ENCODE measurements at places on chromosomes 2 and 18. TPM values are rescaled to one million over a fixed set of nuclear protein-coding genes. Genes with fewer than 3 reads are reported as not detected.

GRCh38 chr18:51399491-51400122 is 202.1 kb upstream of the MEX3C start:
- H3K27me3 ChIP-seq = no peaks in the 10 kb centered on the region
- H3K4me1 ChIP-seq = no peaks in the 10 kb centered on the region
- no peak overlapping the region for H3K27ac ChIP-seq

DNA sequence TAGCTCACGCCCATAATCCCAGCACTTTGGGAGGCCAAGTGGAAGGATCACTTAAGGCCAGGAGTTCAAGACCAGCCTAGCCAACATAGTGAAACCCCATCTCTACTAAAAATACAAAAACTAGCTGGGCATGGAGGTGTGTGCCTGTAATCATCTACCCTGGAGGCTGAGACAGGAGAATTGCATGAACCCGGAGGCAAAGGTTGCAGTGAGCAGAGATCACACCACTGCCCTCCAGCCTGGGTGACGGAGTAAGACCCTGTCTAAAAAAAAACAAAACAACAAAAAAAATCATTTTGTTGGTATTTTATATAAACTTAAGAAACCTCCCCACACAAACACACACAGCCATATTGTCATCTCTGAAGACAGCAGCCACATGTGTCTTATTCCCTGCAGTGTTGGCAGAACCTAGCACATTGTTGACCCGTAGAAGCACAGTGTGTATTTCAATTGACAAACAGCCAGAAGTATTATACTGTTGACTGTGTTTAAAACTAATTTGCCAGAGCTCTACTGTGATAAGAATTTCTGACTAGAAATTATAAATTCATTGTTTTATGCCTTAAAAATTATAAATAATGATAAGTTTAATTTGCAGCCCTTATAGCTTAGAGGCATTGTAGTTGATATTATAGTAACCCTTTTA is 68.1 kb downstream of the DNAJC10 start:
- DNase-seq = no peak
- no peak overlapping the region for H3K27ac ChIP-seq
- no peaks in the 10 kb centered on the region for H3K27me3 ChIP-seq
- no peaks in the 10 kb centered on the region for H3K4me1 ChIP-seq
- H3K4me3 ChIP-seq = no peak overlapping the region

- DNase-seq = no peak
- no peak overlapping the region for H3K4me3 ChIP-seq
- no peak overlapping the region for H3K27ac ChIP-seq
- no peaks in the 10 kb centered on the region for H3K4me1 ChIP-seq
- no peaks in the 10 kb centered on the region for H3K36me3 ChIP-seq
These were observed 13.1 kb downstream of the CLEC4F start for GRCh38 chr2:70807102-70807827.

DNA sequence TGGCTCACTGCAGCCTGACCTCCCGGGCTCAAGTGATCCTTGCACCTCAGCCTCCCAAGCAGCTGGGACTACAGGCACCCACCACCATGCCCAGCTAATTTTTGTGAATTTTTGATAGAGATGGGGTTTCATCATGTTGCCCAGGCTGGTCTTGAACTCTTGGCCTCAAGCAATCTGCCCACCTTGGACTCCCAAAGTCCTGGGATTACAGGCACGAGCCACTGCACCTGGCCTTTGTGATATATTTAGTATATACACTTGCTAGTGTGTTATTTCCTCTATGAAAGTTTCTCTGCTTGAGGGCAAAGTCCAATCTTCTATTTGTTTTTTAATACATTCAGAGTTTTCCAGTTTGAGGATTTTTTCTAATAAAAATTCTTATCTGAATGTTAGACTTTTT is 119.3 kb downstream of the GALNT3 start:
- no peak overlapping the region for H3K4me3 ChIP-seq
- DNase-seq = no peak
- H3K27me3 ChIP-seq = no peaks in the 10 kb centered on the region
- no peak overlapping the region for H3K27ac ChIP-seq
- H3K36me3 ChIP-seq = no peaks in the 10 kb centered on the region

DNA sequence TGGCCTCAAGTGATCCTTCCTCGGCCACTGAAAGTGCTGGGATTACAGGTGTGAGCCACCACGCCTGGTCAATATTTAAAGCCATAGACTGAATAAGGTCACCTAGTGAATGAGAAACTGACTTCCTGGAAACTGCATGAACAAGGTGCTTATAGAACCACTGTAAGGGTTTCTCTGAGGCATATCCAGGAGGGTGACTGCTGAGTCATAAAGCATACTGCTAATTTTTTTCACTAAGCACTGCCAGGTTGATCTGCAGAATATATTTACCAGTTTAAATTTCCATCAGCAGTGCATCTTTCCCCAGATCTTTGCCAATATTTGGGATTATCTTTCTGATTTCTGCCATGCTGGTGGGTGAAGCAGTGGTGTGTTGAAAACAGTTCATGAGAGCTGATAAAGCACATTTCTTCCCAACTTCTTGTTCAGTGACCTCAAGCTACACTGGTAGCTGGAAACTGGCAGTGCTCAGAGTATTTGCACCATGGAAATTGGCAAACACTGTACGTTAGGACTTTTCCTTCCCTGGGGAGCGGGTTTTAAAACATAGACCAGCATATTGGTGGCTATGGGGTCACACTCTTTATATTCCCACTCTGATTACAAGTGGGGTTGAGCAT is 4.2 kb upstream of the CLIP4 start:
- H3K36me3 ChIP-seq = no peaks in the 10 kb centered on the region
- H3K27me3 ChIP-seq = no peaks in the 10 kb centered on the region
- no peak overlapping the region for H3K27ac ChIP-seq

GRCh38 chr2:19875280-19875679 is 26.5 kb downstream of the TTC32 start:
- H3K27ac ChIP-seq = no peak overlapping the region
- no peaks in the 10 kb centered on the region for H3K36me3 ChIP-seq
- H3K4me3 ChIP-seq = no peak overlapping the region
- no peaks in the 10 kb centered on the region for H3K27me3 ChIP-seq
- H3K4me1 ChIP-seq = no peaks in the 10 kb centered on the region
- no peak for DNase-seq

DNA sequence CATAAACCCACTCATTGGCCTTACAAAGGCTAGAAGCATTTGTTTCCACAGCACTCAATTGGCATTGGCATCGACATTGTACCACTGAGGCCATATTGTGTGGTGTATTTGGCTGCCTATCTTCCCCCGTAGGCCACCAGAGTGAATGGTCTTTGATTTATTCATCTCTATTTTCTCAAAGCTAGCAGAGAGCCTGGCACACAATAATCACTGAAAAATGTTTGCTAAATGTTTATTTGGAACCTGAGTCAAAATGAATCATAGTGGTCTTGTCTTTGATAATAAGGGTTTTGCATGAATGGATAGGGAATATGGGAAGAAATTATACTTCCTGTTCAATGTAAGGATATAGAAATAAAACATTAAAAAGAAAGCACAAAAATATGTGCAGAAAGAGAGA is 107.3 kb upstream of the SLC8A1 start:
- no peak overlapping the region for H3K4me3 ChIP-seq
- no peak overlapping the region for H3K27ac ChIP-seq
- no peaks in the 10 kb centered on the region for H3K36me3 ChIP-seq
- H3K4me1 ChIP-seq = no peaks in the 10 kb centered on the region
- no peaks in the 10 kb centered on the region for H3K27me3 ChIP-seq

GRCh38 chr2:179307616-179308371 is 43.2 kb upstream of the SESTD1 start:
- no peak overlapping the region for H3K27ac ChIP-seq
- DNase-seq = no peak

Gene GLB1L
- 7.1 TPM for total RNA-seq

Gene LIMS3
- total RNA-seq = 21.7 TPM

Gene RAPGEF4
- total RNA-seq = 22.8 TPM

Gene IL36B
- not detected for total RNA-seq
